ENCODE measurements at places on chromosomes 5 and 9.
A peak's percentile ranks its signal among the peaks of the same experiment; 100 is the strongest.

DNA sequence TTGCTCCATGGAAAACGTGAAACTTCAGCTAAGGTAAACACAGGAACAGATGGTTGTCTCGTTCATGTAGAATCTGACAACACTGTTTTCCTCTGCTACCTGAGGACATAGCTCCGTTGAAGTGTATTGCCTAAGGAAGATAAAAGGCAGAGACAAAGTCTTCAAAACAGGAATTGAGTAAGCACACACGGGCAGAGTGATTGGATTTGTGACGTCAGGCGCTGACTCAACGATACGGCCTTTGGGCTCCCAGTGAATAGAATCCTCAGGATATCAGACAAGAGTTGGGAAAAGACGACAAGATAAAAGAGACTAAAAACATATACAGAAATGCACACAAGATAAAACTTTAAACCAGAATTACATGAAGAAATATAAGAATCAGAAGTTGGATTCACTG lies 787.1 kb upstream of the CTNND2 start:
- no peak for DNase-seq

DNA sequence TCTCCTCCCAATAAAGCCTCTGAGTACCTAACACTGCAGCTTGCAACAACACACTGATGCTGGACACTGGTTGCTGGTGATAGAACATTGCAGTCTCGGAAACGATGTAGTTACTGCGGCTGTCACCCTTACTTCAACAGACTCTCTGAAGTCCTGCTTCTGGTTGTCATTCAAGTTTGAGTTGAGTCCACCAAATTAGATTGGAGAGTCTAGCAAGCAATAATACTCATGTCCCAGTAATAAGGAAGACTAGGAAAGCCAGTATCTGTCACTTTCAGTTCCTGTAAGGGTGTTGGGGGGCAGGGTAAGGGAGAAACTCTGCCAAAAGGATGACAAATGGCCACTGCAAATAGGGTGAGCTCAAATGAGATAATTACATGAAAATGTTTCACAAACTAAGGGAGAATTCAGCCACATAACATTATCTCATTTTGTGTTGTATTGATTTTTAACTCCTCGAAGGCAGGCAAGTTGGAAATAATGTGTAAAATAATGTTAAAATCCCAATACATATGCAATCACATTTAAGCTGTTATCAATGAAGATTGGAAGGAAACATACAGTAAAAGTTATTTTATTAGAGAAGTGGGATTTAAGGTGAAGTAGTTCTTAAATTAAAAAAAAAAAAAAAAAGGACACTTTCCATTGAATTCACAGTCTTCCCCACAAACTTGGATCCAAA lies 849 bp upstream of the IFT74 start:
- DNase-seq, result no peak

DNA sequence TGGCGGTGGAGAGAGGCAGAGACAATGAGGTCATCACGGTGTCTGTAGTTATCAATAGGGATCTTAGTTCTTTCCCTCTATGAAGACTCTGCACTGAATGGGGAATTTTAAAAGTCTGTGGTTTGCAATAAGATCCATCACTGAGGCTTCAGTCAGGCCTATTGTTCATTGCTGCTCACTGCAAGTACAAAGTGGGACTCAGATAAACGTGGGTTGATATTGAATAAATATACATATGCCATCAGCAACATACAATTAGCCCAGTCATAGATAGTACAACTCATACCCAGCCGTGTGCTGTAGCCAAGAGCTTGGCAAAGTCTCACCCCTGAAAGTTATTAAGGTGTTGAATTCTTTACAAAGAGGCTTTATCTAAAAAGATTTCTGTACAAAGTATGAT lies 88.4 kb downstream of the ENC1 start:
- DNase-seq, result no peak

DNA sequence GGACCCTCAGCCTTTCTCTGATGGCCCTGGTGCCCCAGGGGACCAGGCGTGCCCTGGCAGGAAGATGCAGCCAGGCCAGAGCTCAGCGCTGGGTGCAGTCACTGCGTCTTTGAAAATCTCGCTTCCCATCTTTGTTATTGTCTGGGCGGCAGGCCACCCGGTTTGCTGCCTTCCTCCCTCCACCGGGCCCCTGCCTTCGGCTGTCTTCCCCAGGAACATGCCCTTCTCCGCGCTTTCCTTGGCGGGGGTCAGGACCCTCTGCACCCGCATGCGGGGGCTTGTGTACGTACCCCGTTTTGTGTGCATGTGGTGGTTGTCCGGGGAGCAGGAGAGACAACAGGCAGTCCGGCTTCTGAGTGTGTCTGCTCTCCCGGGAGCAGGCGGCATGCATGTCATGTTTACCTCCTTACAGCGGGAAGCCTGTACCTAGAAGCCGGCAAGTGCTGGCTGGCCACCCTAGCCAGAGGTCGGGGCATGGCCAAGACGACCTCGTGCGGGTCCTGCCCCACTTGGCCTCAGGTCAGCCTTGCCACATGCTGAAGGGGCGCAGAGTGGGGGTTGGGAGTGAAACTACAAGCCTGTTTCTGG lies 49.5 kb downstream of the DAB2IP start:
- DNase-seq, result no peak

DNA sequence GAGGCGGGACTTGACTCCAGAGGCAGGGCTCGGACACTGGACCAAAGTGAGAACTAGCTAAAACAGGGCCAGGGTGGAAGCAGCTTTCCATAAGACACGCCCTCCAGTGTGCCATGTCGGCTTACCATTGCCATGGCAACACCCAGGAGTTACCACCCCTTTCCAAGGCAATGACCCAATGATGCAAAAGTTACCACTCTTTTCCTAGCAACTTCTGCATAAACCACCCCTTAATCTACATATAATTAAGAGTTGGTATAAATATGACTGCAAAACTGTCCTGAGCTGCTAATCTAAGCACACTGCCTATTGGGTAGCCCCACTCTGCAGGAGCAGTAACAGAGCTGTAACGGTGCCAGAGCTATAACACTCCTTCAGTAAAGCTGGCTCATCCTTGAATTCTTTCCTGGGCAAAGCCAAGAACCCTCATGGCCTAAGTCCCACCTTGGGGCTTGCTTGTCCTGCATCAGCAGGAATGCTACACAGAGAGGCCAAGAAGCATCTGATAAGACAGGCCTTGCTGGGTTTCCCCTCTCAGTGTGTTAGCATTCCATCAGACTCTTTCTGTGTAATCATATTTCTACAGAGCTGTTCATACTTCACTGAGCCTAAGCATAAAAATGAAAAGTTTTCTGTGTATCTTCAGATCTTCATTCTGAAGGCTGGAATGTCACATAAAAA lies 262.7 kb upstream of the KLF9 start:
- no peak for DNase-seq

DNA sequence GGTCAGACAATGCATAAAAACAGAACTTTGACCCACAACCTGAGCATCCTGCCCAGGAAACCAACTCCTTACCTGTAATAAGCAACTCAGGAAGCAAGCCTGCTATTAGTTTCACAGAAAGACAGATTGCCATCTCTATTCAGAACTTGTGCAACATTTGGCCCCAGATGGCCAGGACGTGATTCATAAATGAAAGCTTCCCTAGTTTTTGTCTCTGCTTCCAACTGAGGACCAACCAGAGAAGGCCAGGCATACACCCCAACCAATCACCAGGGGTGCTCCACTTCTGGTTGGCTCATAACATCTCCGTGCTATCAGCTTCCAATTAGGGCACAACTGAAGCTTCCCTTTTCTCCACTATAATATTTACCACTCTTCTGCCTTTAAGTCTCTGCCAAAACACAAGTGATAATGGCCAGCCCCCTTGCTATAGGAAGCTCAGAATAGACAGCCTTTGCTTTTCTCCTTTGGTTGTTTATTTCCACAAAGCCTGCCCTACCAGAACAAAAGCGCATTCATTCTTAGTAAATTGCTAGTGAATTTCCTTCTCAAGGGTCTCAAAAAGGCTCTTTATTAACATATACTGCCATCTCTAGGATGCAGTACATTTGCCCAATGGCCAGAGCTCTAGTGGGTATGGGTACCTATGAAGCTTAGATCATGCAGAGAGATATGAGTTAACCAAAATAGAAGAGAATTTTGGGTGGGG lies 289.7 kb upstream of the DAP start:
- DNase-seq, result peak; percentile 64

GRCh38 chr9:19597176-19597575 lies 188.4 kb downstream of the ACER2 start:
- no peak for DNase-seq

DNA sequence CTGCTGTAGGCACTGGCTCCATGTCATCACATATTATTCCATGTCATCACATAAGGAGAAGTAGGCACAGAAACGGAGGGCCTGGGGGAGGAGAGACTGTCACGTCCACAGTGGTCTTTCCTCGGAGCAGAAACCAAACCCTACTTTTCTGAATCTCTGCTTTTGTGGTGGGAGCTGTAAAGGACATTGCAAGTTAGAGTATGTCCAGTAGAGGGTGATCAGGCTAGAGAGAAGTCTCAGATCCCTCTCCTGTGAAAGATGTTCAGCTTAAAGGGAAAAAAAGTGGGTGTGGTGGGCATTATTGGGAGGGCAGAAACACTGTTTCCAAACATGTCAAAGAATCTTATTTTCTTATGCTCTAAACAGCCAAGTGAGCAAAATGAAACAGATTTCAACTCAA lies 19.4 kb upstream of the FBP2 start:
- no peak for DNase-seq

- DNase-seq, result no peak
Measured at GRCh38 chr9:4849369-4849768, 56.6 kb downstream of the RCL1 start.

GRCh38 chr5:60410427-60410826 lies 289.5 kb downstream of the DEPDC1B start:
- DNase-seq, result no peak

GRCh38 chr9:109016132-109016531 lies 2.8 kb upstream of the CTNNAL1 start:
- DNase-seq, result no peak

DNA sequence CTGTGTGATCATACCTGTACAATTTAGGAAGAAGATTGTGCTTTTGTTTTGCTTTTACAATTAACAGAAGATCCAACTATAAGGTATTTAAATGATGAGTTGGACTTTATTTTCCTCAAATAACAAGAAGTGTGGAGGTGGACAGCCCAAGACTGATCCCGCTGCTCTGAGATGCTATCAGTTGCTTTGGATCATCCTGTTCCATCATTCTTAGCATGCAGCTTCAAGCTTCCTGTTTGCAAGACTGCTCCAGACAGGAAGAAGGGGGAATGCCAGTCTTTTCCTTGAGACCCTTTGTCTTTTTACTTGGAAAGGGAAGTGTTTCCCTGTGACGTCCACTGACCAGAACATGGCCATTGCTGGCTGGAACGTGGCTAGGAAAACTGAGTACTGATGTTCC lies 250.8 kb downstream of the ZSWIM6 start:
- no peak for DNase-seq

GRCh38 chr9:68966496-68966944 lies 47.4 kb downstream of the PRKACG start:
- no peak for DNase-seq

DNA sequence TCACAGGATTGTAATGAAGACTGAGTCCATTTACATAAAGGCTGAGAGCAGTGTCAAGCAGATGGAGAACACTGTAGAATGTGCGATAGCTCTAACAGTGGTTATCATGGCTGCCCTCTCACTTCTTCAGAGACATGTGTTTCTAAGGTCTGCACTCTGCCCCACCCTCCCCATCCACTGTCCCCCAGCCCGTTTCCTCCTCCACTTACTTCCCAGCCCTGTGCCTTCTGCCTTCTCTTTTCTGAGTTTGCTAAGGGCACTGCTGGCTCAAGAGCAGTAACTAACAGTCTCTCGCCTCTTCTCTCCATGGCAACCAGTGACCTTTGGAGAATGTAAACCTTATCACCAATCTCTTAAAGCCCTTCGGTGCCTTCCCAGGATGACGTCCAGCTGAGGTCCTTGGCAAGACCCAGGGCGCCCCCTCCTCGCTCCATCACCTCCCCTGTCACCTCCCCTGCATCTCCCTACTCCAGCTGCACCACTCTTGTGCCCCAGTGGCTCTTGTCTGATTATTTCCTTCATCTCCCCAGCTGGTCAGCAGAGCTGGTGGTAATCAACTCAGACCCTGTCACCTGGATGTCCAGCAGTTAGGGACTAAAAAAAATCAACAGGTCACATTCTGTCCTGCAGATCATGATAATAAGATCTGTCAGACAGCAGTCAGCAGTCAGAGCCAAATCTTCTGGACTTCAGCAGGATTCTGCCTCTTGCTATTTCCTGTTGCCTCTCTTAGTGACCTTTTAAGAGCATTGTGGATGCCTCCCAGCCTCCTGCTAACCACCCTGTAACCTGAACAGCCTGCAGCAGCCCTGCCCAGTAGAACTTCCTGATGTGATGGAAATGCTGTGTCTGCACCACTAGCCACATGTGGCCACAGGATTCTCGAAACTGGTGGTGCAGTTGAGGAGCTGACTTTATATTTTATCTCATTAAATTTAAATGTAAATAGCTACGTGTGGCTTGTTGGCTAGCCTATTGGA lies 9.0 kb downstream of the FXN start:
- DNase-seq, result no peak
